Stimulated activated CD4-positive, alpha-beta T cell treated with anti-CD3 and anti-CD28 coated beads, Interleukin-15, amount 100 ng/mL, for 48 hours (primary cell): ENCODE measurements at places on chromosomes 1 and 21.

DNA sequence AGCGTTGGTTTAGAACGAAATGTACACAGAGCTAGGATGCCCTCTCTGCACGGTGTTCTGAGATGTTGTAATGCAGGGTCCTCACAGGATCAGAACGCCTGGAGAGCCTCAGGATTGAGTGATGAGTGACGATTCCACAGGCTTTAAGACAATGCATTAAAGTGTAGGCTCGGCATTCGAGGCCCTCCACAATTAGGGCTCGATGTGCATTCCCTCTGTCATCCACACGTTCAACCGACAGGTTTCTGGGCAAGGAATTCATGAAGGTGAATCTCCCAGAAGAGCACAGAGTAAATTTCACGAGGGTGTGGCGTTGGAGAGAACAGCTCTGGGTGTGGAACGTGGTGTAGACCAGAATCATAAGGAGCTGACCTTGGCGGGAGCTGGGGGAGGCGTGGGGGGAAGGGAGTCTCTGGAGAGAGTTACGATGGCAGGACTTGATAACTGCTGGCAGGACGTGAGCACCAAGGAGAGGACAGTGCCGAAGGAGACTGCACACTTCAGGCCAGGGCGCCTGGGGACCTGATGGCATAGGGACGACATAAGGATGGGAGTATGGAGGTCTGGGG, 51.0 kb upstream of the EFHD2 start:
- DNase-seq = no peak

DNA sequence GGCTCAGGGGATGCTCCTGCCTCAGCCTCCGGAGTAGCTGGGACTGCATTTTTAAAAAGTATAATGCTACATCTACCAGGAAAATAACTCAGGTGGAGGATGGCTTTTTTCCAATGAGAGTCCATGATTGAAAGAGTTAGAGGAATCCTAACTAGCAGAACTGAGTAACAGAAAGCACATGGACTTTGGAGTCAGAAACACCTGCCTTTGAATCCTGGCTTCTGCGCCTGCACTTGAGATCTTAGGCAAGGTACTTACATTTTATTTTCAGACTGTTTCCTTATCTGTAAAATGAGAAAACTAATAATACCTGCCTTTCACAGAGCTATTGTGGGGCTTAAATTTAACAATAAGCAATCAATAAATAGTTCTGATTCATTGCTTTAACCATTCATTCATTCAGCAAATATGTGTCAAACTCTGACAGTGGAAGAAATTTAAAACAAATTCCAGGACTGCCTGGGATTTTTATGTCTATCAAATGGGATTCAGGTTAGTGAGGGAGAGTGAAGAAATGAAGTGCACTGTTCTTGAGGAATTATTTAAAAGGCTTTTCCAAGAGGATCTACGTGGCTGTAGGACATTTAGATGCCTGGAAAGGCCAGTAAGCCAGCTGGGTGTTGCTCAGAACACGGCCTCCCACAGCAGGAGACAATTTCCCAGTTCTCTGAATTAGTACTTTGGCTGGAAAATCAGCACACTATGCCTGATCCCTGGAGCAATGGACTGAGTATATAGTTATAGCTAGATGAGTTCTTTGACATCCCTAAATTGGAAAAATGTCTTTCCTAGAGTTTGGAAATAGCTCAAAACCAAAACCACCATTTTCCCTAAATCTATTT, 12.8 kb upstream of the LBR start:
- no peak for DNase-seq

- no peak for DNase-seq
These were observed 76.9 kb upstream of the CCDC190 start for GRCh38 chr1:162937716-162938395.

GRCh38 chr1:84358695-84359094, 39.6 kb upstream of the DNASE2B start:
- no peak for DNase-seq

- no peak for DNase-seq
These were observed 81.9 kb downstream of the EPHB2 start for GRCh38 chr1:22792396-22793160.
